ENCODE measurements at places on chromosomes 13 and 19. TPM values are rescaled to one million over a fixed set of nuclear protein-coding genes. Genes with fewer than 3 reads are reported as not detected.

POSTN gene
- not detected for total RNA-seq

GSX1 gene
- not detected for total RNA-seq

ZNF442 gene
- 6.9 TPM for total RNA-seq

TNNT1 gene
- total RNA-seq: not detected

FREM2 gene
- total RNA-seq: not detected

ATP8A2 gene
- total RNA-seq: not detected

SHD gene
- 0.17 TPM for total RNA-seq

KLF1 gene
- total RNA-seq: not detected

KLK8 gene
- not detected for total RNA-seq

S1PR2 gene
- total RNA-seq: 3.6 TPM

TUBA3C gene
- total RNA-seq: not detected

ZNF226 gene
- total RNA-seq: 55.8 TPM

NANOS2 gene
- total RNA-seq: not detected

DNA sequence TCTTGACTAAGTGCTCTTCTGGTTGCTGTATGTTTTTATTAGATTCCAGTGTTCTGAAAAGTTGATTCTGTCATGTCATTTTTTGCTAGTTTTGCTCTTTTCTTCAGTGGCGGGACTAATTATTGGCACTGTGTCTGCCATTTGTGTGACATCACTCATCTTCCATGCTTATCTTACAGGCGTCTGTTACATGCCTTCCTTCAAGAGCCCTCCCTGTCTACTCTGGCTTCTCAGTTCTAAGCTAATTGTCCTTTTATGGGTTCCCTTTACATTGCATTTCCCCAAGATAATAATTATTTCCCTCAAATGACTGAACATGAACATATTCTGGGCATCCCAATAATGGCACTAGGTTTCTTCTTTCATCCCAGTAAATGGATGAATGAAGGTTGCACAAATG lies 459.1 kb downstream of the DCT start:
- no peak for DNase-seq

DNA sequence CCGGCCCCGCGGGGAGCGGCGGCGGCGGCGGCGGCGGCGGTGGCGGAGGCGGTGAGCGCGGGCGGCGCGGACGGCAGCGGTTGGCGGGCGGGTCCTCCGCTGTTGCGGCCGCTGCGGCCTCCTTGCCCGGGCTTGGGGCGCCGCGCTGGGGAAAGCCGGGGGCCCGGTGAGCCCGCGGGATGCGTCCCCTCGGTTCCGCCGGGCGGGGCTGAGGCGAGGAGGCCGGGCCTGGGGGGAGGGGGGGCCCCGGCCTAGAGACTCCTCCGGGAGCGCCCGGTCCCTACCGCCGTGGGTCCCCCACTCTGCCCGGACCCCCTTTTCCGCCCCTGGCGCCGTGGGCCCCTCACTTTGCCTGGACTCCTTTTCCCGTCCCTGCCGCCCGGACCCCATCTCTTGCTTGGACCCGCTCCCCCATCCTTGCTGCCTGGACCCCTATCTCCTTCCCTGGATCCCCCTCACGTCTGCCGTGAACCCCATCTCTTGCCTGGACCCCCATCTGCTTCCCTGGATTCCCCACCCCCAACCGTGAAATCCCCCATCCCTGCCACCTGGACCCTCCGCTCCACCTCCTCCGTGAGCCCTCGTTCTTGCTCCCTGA lies 28.6 kb upstream of the NDUFS7 start:
- no peak for DNase-seq

- no peak for DNase-seq
These were observed 5.4 kb upstream of the RASAL3 start for GRCh38 chr19:15469513-15470297.

DNA sequence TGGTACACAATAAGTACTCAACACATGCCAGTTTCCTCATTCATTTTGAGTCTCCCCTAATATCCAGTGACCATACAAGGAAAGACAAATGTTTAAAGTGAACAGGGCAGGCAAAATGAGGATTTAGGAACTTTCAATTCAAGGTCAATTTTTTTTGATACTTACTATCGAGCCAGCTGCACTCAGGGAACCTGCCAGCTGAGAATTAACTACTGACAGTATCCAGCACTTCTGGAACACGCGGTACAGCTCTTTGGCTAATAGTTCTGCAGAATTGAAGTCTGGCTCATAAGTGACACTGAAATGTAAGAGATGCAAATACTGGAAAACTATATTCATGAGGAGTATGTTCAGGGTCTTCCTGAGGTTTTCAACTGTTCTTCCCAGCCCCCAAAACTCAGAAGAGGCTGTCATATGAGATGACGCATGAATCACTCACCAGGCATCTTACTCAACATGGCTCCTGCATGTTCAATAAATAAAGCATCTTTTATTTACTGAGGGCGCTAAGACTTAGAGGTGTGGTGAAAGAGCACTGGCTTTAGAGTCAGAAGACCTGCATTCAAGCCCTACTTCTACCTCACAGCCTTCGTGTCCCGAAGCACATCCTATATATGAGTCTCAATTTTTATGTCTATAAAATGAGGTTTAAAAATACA lies 25.6 kb downstream of the RUBCNL start:
- DNase-seq: no peak

GRCh38 chr13:43086181-43086580 lies 62.8 kb downstream of the DNAJC15 start:
- no peak for DNase-seq

GRCh38 chr19:41541990-41542584 lies 33.9 kb upstream of the CEACAM21 start:
- peak; percentile 84 for DNase-seq

DNA sequence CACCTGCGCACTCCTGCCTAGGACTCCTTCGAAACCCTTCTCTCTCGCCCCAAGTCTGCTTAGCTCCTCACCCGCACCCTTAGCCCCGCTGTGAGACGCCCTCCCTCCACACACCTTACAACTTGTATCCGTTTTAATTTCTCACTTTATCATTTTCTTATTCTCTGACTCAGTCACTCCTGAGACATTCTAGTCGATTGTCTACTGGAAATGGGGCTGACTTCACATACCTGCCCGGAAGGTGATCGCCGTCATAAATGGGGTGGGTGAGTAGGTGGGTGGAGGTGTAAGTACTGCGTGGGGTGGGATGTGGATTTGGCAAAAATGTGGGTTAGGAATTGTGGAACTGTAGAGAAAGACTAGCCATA lies 714 bp downstream of the NDFIP2 start:
- DNase-seq: no peak

DNA sequence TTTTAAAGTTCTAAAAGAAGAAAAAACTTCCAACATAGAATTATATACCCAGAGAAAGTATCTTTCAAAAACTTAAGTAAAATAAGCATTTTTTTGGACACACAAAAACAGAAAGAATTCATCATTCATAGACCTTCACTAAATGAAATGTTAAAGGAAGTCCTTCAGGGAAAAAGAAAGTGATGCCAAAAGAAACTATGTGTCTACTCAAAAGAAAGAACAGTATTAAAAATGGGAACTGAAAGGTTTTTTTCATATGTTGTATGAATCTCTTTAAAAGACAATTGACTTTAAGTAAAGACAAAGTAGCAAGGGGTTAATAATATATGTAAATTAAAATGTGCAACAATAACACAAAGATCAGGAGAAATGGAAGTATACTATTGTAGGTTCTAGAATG lies 96.5 kb downstream of the DHRS12 start:
- no peak for DNase-seq

- DNase-seq: no peak
These were observed 147.5 kb downstream of the CYSLTR2 start for GRCh38 chr13:48801255-48801654.

DNA sequence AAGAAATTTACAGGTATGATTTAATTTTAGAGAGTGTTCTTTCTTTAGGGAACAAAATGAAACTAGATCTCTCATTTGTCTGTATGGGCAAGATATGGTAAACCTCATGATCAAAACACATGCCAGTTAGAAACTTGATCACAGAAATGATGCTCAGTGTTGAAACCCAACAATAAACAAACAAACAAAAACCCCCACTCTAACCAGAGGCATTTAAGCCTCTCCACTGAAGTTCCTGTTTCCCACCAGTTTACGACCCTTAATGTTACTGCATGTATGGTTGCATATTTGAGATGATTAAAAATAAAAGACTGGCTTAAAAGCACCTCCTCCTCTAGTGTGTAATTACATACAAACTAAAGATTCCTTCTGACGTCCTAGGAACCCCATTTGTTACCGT lies 293.3 kb upstream of the MAB21L1 start:
- no peak for DNase-seq

- DNase-seq: no peak
These were observed 484.5 kb downstream of the LIG4 start for GRCh38 chr13:107730813-107731212.

GRCh38 chr13:113849981-113850721 lies 13.7 kb downstream of the GAS6 start:
- no peak for DNase-seq

DNA sequence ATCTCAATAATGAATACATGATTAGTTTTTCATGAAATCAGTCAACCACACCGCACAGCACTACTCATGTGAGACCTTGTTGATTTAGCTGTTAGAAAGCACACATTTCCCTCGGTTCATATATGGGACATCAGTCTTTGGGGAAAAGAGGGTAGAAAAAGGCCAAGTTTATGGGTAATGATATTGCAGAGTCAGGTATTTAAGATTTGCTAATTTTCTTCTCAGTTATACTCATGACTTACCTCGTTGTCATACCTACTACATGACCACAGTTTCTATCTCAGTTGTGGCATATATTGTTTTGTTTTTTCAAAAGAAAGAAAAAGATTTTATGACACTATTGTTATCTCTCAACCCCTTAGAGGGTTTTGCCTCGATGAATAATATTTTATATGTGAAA lies 165.6 kb downstream of the POU4F1 start:
- no peak for DNase-seq

DNA sequence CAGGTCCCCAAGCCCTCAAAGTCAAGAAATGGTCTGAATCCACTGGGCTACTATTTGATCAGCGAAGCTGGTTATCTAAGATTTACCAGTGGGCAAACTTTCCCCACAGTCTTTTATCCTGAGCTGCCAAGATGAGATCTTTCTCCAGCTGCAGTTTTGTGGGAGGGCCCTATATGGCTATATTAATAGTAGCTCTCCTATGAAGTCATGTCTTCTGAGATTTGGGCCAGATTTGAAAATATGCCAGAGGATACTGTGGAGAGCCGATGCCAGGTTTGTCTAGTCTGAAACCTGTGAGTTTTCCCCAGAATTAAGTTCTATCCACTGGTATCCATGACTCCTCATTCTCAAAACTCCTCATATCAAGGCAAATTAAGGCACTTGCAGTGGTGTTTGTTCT lies 173.2 kb downstream of the FLT1 start:
- DNase-seq: no peak

DNA sequence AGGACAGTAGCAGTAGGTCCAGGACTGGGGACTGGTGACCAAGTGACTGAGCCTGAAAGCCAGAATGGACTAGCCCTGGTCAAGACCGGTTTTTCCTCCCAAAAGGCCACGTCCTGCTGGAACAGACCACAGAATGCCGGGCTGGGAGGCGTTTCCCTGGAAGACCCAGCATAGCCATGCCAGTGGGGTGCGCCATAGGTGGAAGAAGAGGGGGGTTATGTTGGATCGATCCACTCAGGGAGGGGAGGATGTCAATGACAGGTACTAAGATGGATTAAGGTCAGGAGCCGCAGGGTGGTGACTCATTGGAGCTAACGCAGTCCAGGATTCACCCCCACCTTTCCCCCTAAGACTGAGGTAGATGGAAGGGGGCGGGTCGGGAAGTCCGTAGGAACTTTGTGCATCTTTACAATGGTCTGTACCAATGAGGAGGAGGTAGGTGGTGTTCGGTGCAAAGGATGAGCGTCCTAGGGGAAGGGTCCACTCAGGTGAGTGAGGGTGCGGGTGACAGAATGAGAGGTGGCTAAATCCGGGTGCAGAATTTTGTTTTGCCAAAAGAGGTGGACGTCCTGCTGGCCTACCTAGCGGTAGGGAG lies 21.0 kb downstream of the VASP start:
- DNase-seq: no peak

GRCh38 chr19:55160128-55160985 lies 2.8 kb upstream of the TNNI3 start:
- DNase-seq: peak; percentile 86

- no peak for DNase-seq
These were observed 43.6 kb downstream of the NLRP12 start for GRCh38 chr19:53780506-53780905.

GRCh38 chr13:21012841-21013681 lies 48.3 kb downstream of the LATS2 start:
- DNase-seq: no peak

- DNase-seq: no peak
These were observed 37.1 kb upstream of the MEDAG start for GRCh38 chr13:30868799-30869470.

DNA sequence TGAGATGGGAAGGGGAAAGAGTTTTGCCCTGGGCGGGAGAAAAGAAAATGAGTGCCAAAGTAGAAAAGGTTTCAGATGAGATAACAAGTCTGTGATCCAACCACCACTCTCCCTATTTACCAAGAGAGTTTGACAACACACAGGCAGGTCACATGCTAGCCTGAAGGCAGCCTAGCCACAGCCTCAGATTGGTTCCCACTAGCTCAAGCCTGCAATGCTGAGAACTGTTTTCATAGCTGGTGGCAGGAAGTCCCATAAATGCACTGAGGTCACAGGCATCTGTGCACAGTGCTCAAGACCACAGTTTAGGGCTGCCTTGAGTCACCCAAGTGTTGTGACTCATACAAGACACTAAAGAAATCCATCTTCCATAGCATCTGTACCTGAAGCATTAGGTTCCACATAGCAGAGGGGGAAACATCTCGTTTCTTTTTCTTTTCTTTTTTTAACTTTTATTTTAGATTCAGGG lies 18.5 kb upstream of the POP4 start:
- no peak for DNase-seq

DNA sequence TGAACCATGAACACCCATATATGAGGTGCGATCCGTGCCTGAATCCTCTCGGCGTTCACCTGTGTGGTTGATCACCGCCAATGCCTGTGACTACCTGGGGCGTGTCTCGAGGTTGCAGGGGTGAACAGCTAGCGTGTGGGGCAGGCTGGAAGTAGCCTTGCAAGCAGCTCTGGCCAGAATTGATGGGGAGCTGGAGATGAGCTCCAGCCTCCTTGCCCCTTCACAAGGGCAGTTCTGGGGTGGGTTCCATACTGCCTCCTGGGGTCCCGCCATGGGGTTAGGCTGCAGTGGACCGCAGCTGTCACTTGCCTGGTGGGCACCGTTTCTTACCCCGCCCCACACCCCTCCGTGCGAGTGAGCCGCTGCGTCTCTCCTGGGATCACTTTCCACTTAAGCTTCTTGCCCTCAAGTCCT lies 154.5 kb upstream of the SOX1 start:
- DNase-seq: no peak

- no peak for DNase-seq
These were observed 2.0 kb downstream of the CNN1 start for GRCh38 chr19:11540645-11541044.

Measured in B cell (primary cell).